Left lung (tissue), 14 donors: ENCODE measurements at places on chromosomes 13 and 19.

- DNase-seq, result peak; percentile 90
Observed at GRCh38 chr19:2549701-2550191, 73.8 kb downstream of the GADD45B start.

GRCh38 chr19:33812388-33813330 lies 16.0 kb downstream of the KCTD15 start:
- DNase-seq, result no peak

DNA sequence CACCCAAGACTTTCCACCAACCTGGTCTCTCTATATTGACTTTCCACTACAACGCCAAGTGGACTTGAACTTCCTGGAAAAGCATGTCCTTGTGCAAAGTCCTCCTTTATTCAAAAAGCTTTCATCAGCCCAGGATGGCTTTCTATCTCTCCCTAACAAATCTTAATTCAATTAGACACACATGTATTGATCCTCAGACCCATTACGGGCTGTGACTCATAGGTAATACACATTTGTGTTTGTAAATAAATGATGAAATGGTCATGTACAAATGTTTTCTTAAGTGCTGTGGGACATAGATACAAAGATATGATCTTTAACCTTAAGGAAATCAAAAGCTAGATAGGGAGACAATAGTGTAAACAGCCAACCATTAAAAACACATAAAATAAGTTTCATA lies 1189.7 kb downstream of the EFNB2 start:
- no peak for DNase-seq

GRCh38 chr13:87536499-87536898 lies 134.7 kb upstream of the SLITRK5 start:
- DNase-seq, result no peak

DNA sequence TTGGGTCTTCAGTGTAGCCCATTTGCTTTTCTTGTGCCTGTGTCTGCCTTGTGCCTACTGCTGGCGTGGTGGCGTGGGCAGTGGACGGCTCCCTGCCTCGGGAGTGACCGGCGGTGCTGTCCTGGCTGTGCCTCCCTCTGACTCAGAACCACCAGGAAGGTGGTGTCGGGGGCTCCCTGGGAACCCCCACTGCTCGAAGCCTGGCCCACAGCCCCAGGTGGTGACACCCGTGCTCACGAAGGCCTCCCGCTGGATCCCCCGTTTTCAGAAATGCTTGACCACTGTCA lies 5.1 kb upstream of the AMH start:
- no peak for DNase-seq
